ENCODE measurements at places on chromosomes 16 and 17. TPM values are rescaled to one million over a fixed set of nuclear protein-coding genes. Genes with fewer than 3 reads are reported as not detected.

DNA sequence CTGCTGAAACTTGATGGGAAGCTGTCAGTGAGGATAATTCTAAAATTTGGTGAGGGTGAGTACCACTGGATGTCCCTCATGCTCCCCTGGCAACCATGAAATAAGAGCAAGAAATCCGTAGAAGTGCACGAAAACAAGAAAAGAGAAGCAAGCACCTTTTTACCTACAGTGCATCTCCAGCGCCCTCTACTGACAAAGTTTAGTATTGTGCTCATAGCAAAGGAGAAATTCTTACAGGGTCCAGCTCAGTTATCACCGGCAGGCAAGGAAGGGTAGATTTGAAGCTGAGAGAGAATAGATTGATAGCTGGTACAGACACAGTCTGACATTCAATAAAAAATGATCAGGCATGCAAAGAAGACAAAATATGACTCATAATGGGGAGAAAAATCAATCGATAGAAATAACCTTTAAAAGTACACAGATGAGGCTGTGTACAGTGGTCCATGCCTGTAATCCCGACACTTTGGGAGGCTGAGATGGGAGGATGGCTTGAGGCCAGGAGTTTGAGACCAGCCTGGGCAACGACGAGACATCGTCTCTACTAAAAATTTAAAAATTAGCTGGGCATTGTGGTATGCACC is 28.3 kb upstream of the TEX2 start:
- no peak overlapping the region for H3K4me3 ChIP-seq
- H3K27me3 ChIP-seq, result no peaks in the 10 kb centered on the region
- H3K36me3 ChIP-seq, result no peaks in the 10 kb centered on the region
- H3K27ac ChIP-seq, result no peak overlapping the region
- DNase-seq, result no peak

- H3K27ac ChIP-seq, result peak overlapping the region; percentile 96
- H3K27me3 ChIP-seq, result no peaks in the 10 kb centered on the region
- no peaks in the 10 kb centered on the region for H3K36me3 ChIP-seq
- peaks cover 25% of the 10 kb centered on the region for H3K4me1 ChIP-seq
These were observed 682 bp downstream of the XAF1 start for GRCh38 chr17:6756425-6757031.

DNA sequence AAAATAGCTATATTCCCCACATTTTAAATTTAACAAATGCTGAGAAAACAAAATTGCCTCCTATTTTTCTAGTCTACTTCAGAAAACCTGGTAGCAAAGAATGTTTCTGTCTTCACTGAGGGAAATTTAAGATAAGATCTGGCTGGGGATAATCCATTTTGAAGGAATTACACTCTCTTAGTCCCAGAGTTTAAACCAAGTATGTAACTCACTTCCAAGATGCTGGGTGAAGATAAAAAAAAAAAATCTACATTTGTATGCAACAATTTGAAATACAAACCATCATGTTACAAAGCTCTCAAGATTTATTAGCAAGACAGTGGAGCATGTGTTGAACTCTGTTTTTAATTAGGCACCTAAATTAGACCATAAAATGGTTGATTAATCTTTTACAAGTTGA is 5.7 kb downstream of the HS3ST3B1 start:
- H3K4me3 ChIP-seq, result no peak overlapping the region
- H3K27ac ChIP-seq, result no peak overlapping the region
- peaks cover 6% of the 10 kb centered on the region for H3K4me1 ChIP-seq
- H3K36me3 ChIP-seq, result no peaks in the 10 kb centered on the region

- no peaks in the 10 kb centered on the region for H3K36me3 ChIP-seq
- H3K4me3 ChIP-seq, result no peak overlapping the region
- no peaks in the 10 kb centered on the region for H3K27me3 ChIP-seq
- peaks cover 4% of the 10 kb centered on the region for H3K4me1 ChIP-seq
- DNase-seq, result no peak
- H3K27ac ChIP-seq, result no peak overlapping the region
These were observed 8.9 kb upstream of the KRTAP17-1 start for GRCh38 chr17:41324180-41325075.

Gene TNFRSF13B
- polyA plus RNA-seq, result 0.53 TPM

Gene TBC1D26
- polyA plus RNA-seq, result not detected

- peaks cover 18% of the 10 kb centered on the region for H3K4me1 ChIP-seq
- no peaks in the 10 kb centered on the region for H3K36me3 ChIP-seq
- H3K27ac ChIP-seq, result no peak overlapping the region
- H3K4me3 ChIP-seq, result no peak overlapping the region
- peak; percentile 32 for DNase-seq
These were observed 24.7 kb downstream of the TMEM235 start for GRCh38 chr17:78255953-78256706.

- peaks cover 10% of the 10 kb centered on the region for H3K4me1 ChIP-seq
- H3K4me3 ChIP-seq, result no peak overlapping the region
- H3K27ac ChIP-seq, result peak overlapping the region; percentile 29
- no peak for DNase-seq
These were observed 196.9 kb downstream of the SPECC1 start for GRCh38 chr17:20206068-20206467.

Gene ZNF286A
- polyA plus RNA-seq, result 13.6 TPM

DNA sequence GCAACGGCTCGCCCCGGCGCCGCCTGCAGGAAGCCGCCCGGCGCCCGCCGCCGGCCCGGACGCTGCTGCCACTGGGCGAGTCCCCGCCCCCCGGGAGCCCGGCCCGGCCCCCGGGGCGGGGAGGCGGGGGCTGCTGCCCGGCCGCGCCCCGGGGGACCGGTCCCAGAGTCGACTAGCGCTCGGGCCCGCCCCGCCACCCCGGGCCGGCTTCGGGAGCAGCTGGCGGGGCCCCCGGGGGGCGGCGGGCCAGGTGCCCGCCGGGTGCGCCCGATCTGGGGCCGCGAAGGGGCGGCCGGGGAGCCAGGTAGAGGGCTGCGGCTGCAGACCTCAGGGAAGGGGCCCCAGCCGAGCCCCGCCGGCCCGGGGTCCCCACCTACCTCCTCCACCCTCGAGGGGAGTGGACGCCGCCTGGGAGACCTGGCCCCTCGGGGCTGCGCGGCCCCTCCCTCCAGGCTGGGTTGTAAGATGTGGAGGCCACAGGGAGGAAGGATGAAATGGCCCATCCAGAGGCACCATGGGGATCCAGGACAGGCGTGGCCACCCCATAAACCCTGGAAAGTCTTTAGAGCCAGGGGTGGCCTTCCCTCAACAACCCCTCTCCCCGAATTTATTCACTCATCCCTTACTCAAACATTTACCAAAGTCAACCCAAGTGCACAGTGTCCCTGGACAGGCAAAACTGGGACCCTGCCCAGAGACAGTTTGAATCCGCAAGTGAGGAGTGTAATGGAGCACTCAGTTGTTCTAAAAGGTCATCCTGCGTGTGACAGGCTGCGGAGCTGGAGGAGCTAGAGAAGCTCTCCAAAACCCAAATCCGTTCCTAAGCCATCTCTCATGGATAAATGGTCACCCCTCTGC is at the start of gene CDYL2:
TSS of gene CDYL2 (minus strand) at position 73 of the 858 bp plus-strand sequence. CDS start 425 bp downstream, outside the sequence.
- peak; percentile 13 for DNase-seq
- no peaks in the 10 kb centered on the region for H3K4me1 ChIP-seq
- no peaks in the 10 kb centered on the region for H3K27me3 ChIP-seq
- H3K4me3 ChIP-seq, result peak within 1 kb of the TSS; percentile 40
- H3K27ac ChIP-seq, result no peak within 1 kb of the TSS

DNA sequence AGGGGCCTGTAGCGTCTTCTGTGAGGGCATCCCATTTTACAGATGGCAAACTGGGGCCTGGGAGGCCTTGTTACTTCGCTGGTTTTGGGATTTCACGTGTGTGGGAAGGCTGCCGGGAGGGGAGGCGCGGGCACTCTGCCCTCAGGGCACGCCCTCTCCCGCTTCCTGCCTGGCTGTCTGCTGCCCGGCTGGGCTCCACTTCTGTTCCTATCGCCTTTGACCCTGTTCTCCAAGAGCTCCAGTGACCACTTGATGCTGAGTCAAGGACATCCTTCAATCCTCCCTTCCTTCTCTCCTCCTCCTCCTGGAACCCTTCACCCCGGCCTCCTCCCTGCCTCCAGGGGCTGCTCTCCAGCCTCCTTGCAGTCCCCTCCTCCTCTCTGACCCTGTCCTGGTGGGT is 16.0 kb downstream of the SPNS3 start:
- no peaks in the 10 kb centered on the region for H3K27me3 ChIP-seq
- H3K27ac ChIP-seq, result no peak overlapping the region
- H3K4me3 ChIP-seq, result no peak overlapping the region
- no peak for DNase-seq
- peaks cover 6% of the 10 kb centered on the region for H3K4me1 ChIP-seq

Gene SMIM5
- 0.64 TPM for polyA plus RNA-seq

Data from ovary (tissue), 10 donors.